ENCODE measurements at places on chromosomes 16 and 17.
A peak's percentile ranks its signal among the peaks of the same experiment; 100 is the strongest.

- no peak for DNase-seq
These were observed 50.7 kb downstream of the SLC5A11 start for GRCh38 chr16:24896439-24896838.

DNA sequence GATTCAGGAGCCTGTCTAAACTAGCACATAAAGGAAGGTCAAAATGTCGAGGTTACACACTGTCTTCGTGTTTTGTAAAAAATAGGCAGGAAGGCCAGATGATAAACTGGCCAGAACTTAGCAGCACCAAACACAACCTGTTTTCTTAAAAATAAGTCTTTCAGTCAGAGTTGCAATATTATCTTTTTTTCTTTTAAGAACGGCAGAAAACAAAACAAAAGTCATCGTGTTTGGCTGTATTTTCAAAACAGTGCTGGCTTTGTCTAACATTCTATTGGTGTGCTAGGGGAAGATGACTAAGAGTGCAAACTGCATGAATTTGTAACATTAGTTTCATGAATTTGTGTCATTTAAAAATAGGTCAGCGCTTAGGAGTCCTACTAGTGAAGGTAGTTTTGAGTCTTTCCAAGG, 5.3 kb downstream of the MAF start:
- no peak for DNase-seq

DNA sequence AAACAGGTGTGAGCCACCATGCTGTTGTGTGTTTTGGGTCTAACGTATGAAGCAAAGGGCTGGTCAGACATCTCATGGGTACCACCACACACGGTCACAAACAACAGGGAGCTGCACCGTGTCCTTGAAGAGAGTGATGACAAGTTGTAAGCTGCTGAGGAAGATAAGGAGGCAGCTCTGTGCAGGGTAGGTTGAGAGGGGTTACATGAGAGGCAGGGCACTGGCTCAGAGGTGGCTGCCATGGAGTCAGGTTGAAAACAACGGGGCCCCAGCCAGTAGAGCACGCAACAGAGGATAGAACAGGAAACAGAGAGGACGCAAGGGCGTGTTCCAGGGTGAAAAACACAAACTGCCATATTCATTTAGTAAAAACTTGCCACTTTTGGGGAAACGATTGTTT, 52.2 kb downstream of the TRARG1 start:
- no peak for DNase-seq

GRCh38 chr17:33750943-33751701, 458.0 kb upstream of the ASIC2 start:
- peak; percentile 77 for DNase-seq

DNA sequence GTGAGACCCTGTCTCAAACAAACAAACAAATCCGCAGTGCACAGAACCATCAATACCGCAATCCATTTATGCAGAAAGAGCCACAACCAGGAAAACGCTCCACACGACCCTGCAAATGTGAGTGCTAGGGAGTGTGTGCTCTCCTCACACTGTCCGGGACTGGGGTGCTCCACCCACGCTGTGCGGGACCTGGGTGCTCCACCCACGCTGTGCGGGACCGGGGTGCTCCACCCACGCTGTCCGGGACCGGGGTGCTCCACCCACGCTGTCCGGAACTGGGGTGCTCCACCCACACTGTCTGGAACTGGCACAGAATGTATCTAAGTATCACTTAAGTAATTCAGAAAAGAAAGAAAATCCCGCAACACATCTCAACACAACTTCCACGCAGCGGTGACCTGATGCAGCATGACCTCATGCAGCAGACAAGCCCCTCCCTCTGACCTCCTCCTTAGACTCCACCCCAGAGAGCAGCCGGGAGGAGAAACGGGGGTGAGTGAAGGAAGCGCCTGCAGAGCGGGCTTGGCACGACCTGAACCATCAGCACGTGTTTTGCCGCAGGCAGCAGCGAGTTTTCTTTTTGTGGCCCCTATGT, 38.5 kb downstream of the ZNF276 start:
- no peak for DNase-seq

- DNase-seq, result no peak
These were observed 1.9 kb downstream of the ARL16 start for GRCh38 chr17:81681672-81682071.

- no peak for DNase-seq
These were observed 5.7 kb upstream of the CD300LG start for GRCh38 chr17:43841282-43841681.

GRCh38 chr17:33121756-33122155, 130.1 kb downstream of the SPACA3 start:
- DNase-seq, result no peak

DNA sequence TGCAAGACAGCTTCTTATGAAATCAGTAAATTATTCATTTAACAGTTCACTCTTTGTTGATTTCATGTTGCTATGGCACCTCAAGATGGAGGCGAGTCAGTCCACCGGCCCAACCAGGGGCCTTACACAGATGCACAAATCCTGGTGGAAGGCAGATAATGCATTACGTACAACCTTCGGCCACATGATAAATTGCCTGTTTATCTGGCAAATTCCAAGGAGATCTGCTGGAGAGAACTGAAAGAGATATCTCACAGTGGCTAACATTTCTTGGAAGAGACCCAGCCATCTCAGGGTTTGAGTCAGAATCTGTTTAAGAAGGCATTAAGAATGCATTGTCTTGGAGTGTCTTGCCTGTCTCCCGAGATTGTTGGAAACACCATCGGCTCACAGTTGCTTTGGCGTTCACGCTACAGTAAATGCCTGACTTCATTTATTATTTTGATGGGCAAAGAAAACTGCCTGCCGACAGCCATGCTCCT, 225.6 kb downstream of the MSI2 start:
- no peak for DNase-seq

GRCh38 chr16:10162981-10163380, 19.2 kb downstream of the GRIN2A start:
- DNase-seq, result no peak

DNA sequence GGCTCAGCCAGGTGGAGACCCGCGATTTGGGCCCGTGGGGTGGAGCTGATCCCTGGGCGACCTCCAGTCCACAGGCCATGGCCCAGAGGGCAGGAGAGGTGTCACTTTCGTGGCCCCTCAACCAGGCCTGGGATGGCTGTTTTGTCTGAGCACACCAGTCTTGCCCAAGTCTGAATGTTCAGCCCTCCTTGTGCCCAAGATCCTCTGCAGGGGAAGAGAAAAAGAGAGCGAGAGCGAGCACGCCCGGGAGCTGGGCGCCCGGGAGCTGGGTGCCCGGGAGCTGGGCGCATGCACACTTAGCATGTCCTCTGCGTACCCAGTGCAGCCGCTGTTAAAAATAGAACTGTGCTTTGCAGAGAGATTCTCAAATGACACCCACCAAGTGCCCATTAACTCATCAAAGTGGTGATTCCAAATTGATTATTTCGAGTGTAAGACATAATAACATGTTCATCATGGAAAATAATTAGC, 403.3 kb upstream of the TNRC6C start:
- no peak for DNase-seq

- DNase-seq, result no peak
These were observed 504 bp upstream of the COPRS start for GRCh38 chr17:31859487-31860008.

DNA sequence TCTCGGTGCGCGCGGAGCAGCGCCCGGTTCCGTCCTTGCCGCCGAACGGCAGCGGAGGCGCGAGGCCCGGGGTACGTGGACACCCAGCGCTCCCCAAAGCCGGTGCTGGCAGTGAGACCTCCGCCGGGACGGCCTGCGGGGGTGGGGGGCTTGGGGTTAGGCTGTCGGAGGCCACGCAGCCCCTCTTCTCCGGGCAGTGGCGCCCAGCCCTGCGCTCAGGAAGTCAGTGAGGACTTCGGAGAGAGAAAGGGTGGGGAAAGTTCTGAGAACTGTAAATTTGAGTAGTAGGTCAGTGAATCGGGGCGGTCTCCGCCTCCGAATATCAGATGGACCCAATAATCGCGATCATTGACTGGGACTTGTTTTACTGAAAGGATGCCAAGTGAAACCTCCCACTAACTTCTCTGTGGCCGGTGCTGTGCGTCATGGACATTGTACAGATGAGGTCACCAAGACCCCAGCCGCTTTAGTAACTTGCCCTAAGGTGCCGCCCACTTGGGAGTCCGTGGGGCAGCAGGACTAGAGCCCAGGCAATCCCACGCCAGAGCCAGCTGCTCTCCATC, 468 bp downstream of the IL4R start:
- DNase-seq, result peak; percentile 86

- DNase-seq, result no peak
These were observed 19.4 kb downstream of the RHOT1 start for GRCh38 chr17:32161506-32162365.

DNA sequence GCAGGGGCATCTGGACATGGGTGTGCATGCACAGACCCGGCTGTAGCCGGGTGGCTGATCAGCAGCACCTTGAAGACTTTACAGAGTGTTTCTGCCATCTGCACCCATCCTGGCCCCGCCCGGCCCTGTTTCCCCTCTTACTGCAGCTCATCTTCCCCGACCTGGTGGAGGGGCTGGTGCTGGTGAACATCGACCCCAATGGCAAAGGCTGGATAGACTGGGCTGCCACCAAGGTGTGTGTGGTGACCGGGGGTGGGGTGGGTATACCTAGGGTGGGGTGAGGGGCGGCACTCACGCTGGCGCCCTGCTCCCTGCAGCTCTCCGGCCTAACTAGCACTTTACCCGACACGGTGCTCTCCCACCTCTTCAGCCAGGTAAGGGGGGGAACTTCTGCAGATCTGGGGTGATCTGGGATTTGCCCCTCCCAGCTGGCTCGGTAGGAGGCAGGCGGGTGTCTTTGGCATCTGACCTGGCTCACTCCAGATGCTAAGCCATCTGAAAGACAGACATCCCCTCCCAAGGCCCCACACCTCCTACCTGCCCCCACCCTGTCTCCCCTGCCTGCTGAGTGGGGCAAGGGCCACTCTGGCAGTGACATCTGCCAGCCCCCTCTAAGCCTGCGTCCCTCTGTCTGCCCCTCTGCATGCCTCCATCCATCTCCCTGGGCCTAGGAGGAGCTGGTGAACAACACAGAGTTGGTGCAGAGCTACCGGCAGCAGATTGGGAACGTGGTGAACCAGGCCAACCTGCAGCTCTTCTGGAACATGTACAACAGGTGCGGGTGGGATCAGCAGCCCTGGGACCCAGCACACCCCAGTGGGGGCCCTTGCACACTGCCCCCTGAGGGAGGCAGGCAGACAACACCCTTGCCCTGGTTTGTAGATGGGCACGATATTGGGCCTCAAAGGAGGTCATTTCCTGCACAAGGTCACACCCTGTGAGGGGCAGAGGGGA, 6.6 kb downstream of the NDRG4 start:
- no peak for DNase-seq

DNA sequence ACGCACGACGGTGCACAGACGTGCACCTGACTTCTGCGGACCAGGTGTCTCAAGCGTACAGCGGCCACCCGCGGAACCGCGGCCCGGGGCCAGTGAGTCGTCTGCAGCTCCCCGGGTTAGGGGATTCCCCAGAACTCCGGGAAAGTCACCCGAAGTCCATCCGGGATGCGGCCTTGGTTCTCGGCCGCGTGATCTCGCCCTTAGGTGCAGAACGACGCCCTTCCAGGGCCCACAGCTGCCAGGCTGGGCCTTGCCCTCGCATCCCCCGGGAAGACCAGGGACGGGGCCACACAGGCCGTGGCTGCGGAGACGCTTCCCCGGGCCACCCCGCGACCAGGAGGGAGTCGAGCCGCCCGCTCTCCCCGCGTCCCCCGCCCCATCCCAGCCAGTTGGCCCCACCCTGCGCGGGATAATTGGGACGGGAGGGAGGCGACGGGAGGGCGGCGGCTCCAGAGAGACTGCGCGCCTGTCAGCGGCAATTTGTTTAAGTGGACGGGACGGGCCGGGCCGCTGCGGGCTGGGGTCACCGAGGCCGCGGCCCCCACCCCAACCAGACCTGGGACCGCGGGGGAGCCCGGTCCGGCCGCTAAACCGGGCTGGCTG, 3.6 kb upstream of the TBX2 start:
- DNase-seq, result no peak

DNA sequence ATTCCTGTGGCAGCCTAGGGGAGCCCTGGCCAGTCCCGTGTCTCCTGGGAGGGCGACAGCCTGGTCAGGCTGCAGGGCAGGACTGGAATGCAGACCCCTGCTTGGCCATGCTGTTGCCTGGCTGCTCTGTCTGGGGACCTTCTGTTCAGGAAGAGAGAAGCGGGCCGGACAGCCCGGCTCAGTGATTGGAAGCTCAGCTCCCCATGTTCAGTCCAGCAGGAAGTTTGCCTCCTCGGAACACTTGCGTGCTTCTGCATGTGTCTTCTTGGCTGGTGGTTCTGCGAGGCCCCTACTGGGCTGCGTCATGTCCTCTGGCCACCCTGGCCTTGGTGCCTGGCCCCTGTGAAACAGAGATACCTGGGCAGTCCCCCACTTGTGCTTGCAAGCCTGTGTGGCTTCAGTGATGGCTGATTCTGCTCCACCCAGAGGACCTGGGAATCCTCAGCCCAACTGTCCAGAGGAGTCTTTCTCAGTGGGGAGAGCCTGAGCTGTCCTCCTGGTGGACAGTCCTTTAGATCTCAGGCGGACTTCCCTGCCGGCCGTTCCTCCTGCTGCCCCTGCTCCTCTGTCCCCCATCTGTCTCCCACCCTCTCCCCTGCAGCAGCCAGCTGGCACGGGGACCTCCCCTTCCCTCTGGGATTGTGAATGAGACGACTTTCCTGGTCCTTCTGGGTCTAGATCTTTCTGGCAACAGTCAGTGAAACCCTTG, 279.5 kb downstream of the SEC14L1 start:
- DNase-seq, result no peak

- no peak for DNase-seq
These were observed 395.0 kb downstream of the CDH13 start for GRCh38 chr16:83021746-83022145.

DNA sequence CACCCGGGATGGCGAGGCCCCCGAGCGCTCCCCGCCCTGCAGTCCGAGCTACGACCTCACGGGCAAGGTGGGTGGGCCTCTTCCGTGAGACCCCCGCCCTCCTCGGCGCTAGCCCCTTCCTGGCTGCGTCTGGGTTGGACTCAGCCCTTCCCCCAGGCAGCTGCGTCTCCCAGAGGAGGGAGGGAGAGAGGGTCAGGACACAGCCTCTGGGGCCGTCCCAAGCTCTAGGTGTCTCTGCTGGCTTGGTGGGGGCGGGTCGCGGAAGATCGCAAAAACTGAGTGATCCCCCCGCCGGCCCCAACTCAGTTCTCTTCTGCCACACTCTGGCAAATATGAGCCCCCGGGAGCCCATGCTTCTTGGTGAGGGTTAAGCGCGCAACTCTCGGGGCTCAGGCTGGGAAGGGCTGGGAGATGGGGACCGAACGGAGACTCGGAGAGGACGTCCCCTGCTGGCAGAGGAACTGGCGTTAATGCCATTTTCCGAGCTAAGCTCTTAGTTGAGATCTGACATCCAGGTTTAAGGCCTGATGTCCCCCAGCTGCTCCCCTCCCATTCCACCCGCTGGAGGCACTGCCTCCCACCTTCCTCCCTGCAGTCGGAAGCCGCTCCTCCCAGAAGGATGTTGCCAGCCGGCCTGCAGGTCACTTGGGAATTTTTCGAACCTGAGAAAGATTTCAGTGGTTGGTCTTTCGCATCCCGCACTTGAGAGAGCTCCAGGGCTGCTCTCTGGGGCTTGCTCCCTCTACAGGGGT, 419 bp downstream of the RAB37 start:
- DNase-seq, result peak; percentile 58

All from activated naive CD4-positive, alpha-beta T cell treated with anti-CD3 and anti-CD28 coated beads, Interleukin-2, amount 50 U/mL, for 72 hours (primary cell).